Cardiac ventricle fibroblast (primary cell): ENCODE measurements at places on chromosomes 6 and 20. TPM values are rescaled to one million over a fixed set of nuclear protein-coding genes. Genes with fewer than 3 reads are reported as not detected.

The VIP gene
- not detected in 2 replicates for total RNA-seq

The SYS1 gene
- 16.8 and 19.8 TPM in 2 replicates for total RNA-seq

The RAET1L gene
- total RNA-seq = not detected in 2 replicates

The TOMM34 gene
- total RNA-seq = 18.4 and 21.6 TPM in 2 replicates

The PI16 gene
- total RNA-seq = 0.12 TPM in 1 of 2 replicates, not detected in the other

The TMEM151B gene
- total RNA-seq = 0.06 TPM in 1 of 2 replicates, not detected in the other

The SYCP2 gene
- 0.12 and 0.20 TPM in 2 replicates for total RNA-seq
